ENCODE measurements at places on chromosomes 4 and X. TPM values are rescaled to one million over a fixed set of nuclear protein-coding genes. Genes with fewer than 3 reads are reported as not detected.

DNA sequence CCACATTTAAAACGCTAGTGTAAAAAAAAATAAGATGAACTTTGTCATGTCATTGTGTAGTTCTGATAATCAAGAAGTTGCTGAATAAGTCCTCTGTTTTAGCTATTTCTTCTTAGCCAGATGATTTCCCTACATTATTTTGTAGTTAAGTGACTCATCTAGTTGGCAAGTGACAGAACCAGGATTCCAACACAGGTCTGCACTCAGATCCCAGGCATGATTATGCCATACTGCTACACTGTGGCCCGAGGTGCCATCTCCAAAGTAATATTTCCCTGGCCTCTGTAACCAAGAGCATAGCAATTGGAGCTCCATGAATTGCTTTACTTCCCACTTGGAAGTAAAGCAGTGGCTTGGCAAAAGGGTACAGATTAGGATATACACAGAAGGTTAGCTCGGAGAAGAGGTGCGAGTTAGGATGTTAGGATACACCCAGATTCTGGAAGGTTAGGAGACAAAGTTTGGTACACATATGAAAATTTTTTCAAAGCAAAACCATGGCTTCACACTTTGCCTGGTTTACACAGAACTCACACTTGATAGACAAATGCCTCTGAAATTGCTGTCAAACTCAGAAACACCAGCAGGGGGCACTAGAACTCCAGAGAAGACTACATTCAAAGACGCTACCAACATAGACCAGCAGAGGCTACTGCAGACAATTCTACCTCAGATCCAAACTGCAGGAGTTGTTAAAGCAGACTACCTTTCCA, 41.4 kb downstream of the SRPX2 start:
- H3K4me3 ChIP-seq = no peak overlapping the region
- H3K4me1 ChIP-seq = no peaks in the 10 kb centered on the region
- H3K27me3 ChIP-seq = no peaks in the 10 kb centered on the region

DNA sequence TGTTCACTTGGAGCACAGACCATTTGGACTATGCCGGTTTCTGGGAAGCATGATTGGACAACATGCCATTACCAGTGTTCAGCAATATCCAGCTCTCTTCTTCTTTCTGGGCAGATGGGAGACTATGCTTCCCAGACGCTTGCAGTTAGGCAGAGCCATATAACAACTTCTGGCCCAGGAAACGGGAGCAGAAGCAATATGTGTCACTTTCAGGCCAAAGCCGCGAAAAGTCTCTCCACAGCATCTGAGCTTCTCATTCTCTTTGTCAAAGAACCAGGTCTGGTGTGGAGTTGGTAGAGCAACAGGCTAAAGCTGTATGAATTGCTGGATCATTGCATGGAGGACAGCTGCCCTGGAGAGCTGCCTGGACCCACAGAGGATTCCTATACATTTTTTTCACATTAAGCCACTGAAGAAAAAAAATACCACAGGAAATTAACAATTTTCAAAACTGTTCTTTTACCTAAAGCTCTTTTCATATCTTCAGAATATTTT, 131.4 kb upstream of the FRG1 start:
- no peaks in the 10 kb centered on the region for H3K36me3 ChIP-seq
- no peak overlapping the region for H3K27ac ChIP-seq
- H3K4me3 ChIP-seq = no peak overlapping the region
- DNase-seq = no peak

GRCh38 chrX:20354505-20354904, 87.8 kb upstream of the RPS6KA3 start:
- H3K27ac ChIP-seq = no peak overlapping the region
- no peak overlapping the region for H3K4me3 ChIP-seq
- no peak for DNase-seq
- H3K27me3 ChIP-seq = peaks cover 4% of the 10 kb centered on the region
- peaks cover 15% of the 10 kb centered on the region for H3K4me1 ChIP-seq
- no peaks in the 10 kb centered on the region for H3K36me3 ChIP-seq

DNA sequence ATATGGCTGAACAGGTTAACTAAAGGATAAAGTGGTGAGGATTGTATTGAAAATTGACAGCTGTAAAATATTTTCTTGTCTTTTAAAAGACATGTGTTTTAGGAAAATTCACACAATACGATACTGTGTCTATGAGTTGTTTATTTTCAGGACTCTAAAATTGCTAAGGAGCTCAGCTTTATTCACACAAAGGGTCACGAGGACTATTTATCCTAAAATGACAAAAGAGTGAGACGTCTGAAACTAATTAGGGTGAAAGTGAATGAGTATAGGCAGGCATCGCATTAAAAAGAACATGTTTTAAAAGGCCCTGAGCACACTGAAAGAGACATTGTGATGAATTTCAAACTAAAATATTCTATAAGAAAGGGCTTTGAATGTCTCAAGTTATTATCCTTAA, 304.7 kb downstream of the SH2D1A start:
- no peak for DNase-seq
- no peaks in the 10 kb centered on the region for H3K36me3 ChIP-seq
- H3K4me3 ChIP-seq = no peak overlapping the region
- H3K27me3 ChIP-seq = no peaks in the 10 kb centered on the region

- DNase-seq = no peak
- no peaks in the 10 kb centered on the region for H3K36me3 ChIP-seq
- no peaks in the 10 kb centered on the region for H3K27me3 ChIP-seq
- H3K4me3 ChIP-seq = no peak overlapping the region
- no peaks in the 10 kb centered on the region for H3K4me1 ChIP-seq
These were observed 4.7 kb upstream of the FATE1 start for GRCh38 chrX:151711154-151711553.

DNA sequence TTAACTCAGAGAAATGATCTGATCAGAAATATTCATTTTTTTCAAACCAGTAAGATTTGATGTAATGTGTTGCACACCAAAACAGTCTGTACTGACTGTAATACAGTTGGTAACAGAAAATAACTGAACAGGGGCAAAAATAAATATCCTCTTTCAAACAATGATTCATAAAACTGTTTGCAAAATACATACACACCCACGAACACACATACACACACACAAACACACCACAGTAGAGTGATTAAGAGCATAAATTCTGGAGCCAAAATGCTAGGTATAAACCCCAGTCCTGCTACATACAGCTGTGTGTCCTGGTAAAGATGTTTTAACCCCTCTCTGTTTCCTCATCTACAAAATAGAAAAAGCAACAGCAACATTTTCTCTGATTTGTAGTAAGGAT, 376.6 kb downstream of the PDGFC start:
- no peaks in the 10 kb centered on the region for H3K36me3 ChIP-seq
- H3K4me3 ChIP-seq = no peak overlapping the region
- no peak overlapping the region for H3K27ac ChIP-seq

- H3K27ac ChIP-seq = no peak overlapping the region
- H3K4me1 ChIP-seq = no peaks in the 10 kb centered on the region
- no peaks in the 10 kb centered on the region for H3K27me3 ChIP-seq
- H3K36me3 ChIP-seq = no peaks in the 10 kb centered on the region
These were observed 56.6 kb upstream of the FAM47B start for GRCh38 chrX:34886011-34886410.

GRCh38 chr4:7166237-7166636, 26.1 kb upstream of the SORCS2 start:
- H3K4me3 ChIP-seq = no peak overlapping the region
- no peaks in the 10 kb centered on the region for H3K27me3 ChIP-seq
- no peaks in the 10 kb centered on the region for H3K36me3 ChIP-seq
- H3K4me1 ChIP-seq = no peaks in the 10 kb centered on the region
- H3K27ac ChIP-seq = no peak overlapping the region

DNA sequence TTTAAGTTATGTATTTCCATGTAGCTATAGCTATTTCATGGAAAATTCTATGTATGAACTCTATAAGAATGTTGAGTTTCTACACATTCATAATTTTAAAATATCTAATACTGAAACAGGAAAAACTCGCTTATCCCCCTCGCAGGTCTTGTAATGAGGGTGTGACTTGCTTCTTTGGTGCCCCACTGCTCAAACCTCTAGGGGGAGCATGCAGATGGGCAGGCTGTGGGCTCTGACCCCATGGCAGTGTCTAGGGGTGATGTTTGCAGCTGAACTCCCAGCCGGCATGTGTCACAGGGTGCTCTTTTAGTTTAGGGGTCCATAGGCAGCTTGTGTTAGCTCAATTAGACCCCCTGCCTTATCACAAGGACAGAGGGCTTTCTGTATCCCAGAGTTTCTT, 1825.7 kb upstream of the ADGRL3 start:
- no peaks in the 10 kb centered on the region for H3K36me3 ChIP-seq
- no peak overlapping the region for H3K4me3 ChIP-seq
- H3K27me3 ChIP-seq = no peaks in the 10 kb centered on the region
- H3K27ac ChIP-seq = no peak overlapping the region
- H3K4me1 ChIP-seq = no peaks in the 10 kb centered on the region

MAPK10 gene
- polyA plus RNA-seq = 0.36 TPM

TMSB15A gene
- not detected for polyA plus RNA-seq

CDKL2 gene
- not detected for polyA plus RNA-seq

MAGEA12 gene
- not detected for polyA plus RNA-seq
